ENCODE measurements at places on chromosomes 16 and 17. TPM values are rescaled to one million over a fixed set of nuclear protein-coding genes. Genes with fewer than 3 reads are reported as not detected.
A peak's percentile ranks its signal among the peaks of the same experiment; 100 is the strongest.

DNA sequence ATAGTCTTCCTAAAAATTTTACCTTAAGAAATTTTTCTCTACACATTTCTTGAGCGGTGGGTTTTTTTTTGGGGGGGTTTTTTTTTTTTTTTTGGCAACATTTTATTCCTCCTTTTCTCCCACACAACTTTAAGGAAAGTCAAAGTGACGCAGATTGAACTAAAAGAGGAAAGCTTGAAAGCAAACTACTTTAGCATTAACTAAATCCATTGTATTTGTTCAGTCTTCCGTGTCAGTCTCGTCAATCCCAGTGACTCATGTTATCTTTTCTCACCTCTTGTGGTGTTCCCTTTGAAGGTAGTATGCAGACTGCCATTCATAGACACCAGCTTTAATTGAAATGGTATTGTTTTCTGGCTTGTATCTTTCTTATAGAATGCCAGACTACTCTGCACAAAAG is 39.3 kb downstream of the TADA2A start:
- no peaks in the 10 kb centered on the region for H3K27me3 ChIP-seq
- H3K4me3 ChIP-seq = no peak overlapping the region
- H3K4me1 ChIP-seq = peaks cover 16% of the 10 kb centered on the region

DNA sequence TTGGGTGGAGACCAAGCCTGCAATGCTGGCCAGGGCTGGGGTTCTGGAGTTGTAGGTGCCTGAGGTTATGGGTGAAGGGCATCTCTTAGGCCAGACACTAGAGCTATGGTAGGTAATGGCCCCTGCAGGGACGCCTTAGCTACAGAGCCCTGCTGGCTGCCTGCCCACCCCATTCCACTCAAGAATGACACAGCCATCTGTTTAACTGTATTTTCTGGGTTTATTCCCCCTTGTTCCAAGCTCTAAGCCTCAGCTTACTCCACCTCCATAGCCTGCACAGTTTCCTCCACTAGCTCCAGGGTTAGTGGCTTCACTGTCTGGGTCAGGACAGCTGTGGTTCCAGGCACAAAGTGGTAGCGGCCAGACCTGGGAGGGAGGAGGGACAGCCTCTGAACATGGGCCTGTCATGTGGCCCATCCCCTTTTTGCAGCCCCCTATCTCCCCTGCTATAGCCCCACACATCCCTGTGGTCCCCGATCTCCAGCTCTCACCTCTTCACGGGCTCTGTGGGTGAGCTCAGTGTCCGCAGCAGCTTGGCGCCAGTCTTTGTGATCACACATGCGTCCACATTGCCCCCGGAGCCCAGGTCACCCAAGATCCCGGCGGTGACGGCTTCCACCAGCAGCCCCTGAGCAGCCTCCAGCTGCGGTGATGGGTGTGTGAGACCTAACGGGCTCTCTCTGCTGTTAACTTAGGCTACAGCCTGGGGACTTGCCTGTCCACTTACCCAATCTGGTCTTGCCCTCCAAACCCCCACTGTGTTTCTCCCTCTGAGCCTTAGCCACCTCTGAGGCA is 2.1 kb downstream of the PSMB10 start:
- peak overlapping the region; percentile 97 for H3K27ac ChIP-seq
- H3K27me3 ChIP-seq = no peaks in the 10 kb centered on the region

DNA sequence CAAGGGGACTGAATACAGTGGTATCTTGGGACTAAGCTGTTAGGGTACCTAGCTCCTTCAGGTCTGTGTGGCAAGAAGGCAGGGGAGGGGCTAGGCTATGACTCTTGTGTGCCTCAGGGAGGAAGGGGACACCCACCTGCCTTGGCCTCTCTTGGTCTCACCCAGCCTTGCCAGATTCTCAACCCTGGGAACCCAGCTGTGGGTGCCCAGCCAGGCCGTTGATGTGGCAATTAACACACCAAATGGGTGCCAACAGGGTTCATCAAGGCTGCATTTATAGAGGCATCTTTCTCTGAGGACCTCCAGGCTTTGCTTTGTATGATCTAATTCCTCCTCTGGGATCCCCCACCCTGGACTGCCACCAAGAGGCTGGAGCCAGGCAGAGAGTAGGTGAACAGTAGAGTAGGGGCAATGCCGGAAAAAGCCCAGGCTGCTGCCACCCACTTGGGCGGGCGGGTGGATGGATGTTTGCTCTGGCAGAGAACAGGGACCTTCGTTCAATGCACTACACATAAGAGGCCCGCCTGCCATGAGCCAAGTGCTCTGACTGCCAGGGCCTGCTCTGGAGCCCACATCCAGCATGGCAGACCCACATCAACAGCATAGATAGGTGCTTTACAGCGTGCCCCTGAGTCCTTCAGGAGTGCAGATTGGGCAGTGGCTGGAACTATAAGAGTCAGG is 3.2 kb upstream of the ASB16 start:
- H3K36me3 ChIP-seq = no peaks in the 10 kb centered on the region
- no peak for DNase-seq
- H3K27ac ChIP-seq = no peak overlapping the region
- peaks cover 16% of the 10 kb centered on the region for H3K4me1 ChIP-seq

GRCh38 chr17:45101883-45102811 is 30.2 kb downstream of the PLCD3 start:
- H3K36me3 ChIP-seq = peaks cover 38% of the 10 kb centered on the region
- H3K4me3 ChIP-seq = peak overlapping the region; percentile 40
- H3K27me3 ChIP-seq = no peaks in the 10 kb centered on the region
- peaks cover 34% of the 10 kb centered on the region for H3K4me1 ChIP-seq
- no peak for DNase-seq

DNA sequence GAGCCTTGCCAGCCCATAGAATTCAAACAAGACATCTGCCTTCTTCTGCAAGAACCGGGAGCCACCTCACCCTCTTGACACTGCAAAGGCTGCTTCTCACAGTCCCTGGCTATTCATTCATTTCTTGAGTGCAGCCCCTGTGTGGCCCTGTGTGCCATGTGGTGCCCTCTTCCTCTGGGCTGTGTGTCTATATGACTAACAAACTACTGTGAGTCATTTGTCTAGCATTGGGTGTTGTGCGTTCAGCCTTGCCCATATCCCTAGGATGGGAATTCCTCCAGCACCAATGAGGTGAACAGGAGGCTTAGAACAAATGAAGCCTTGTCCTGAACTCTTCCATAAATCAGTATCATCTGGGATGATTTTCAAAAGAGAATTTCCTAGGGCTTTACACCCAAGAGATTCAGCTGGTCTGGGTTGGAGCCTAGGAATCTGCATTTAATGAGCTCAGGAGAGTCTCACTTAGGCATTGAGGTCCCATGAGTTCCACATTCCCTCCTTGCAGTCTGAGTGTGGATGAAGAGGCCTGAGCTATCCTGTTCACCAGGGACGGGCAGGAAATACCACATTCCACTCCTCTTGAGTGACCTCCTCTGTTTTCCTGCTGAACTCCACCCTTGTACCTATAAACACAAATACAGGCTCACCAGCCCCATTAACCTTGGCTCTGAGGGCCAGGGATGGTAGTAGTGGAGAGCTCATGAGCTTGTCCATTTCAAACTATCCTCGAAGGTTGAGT is 308.7 kb upstream of the N4BP1 start:
- no peaks in the 10 kb centered on the region for H3K27me3 ChIP-seq
- no peaks in the 10 kb centered on the region for H3K36me3 ChIP-seq
- H3K4me3 ChIP-seq = no peak overlapping the region
- DNase-seq = no peak
- H3K4me1 ChIP-seq = no peaks in the 10 kb centered on the region

DNA sequence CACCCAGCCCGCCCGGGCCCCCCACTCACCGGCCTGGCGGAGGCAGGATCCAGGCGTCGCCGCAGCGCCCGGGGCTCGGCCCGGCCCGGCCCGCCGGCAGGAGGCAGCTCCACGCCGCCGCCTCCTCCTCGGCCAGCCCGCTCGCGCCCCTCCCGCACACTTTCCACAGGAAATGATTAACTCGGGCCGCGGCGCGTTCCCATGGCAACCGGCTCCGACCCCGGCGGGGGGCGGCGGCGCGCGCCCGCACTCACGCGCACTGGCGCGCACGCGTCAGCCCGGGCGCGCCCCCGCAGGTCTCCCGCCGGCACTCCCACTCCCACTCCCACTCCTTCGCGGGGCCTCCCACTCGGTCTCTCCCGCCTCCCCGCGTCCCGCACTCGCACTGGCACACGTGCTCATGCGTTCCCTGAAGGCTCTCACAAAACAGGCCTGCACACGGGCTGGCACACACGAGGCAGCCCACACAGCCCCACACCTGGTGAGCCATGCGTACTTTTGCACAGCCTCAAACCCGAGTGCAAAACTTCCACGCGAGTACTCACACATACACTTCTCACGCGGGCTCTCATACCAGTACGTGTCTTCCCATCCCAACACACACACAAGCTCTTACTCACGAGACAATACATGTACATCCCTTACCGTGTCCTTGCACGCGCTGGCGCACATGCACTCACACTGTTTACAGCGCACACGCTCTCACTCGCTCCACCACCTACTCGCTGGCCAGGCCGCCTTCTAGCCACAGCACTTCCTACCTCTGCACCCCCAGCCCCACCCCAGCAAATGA is at the start of gene KIFC3:
TSS of gene KIFC3 (minus strand) at position 151 of the 793 bp plus-strand sequence. CDS start 4,248 bp downstream, outside the sequence.
- peak within 1 kb of the TSS; percentile 96 for H3K27ac ChIP-seq
- peaks cover 72% of the 10 kb centered on the region for H3K4me1 ChIP-seq
- DNase-seq = no peak
- H3K27me3 ChIP-seq = no peaks in the 10 kb centered on the region

DNA sequence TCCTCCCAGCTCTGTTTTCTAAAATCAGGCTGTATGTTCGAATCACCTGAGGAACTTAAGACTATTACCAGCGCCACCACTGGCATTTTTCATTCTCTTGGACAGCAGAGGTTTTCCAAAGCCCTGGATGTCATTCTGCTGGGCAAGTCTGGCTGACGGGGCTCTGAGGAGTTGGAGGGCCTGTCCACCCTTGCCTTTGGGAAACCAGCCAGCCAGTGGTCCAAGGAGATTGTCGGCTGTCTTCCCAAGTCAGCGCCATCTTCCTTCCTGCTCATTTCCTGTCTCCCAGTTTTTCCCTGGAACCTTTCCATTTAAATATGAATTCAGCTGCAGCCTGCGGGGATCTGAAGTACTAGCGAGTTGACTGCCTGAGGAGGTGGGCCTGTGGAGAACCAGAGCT is 258.3 kb downstream of the PRKCA start:
- peaks cover 3% of the 10 kb centered on the region for H3K36me3 ChIP-seq
- H3K27me3 ChIP-seq = no peaks in the 10 kb centered on the region
- no peak overlapping the region for H3K27ac ChIP-seq
- H3K4me3 ChIP-seq = no peak overlapping the region
- H3K4me1 ChIP-seq = peaks cover 9% of the 10 kb centered on the region
- no peak for DNase-seq

- H3K4me3 ChIP-seq = no peak overlapping the region
- no peaks in the 10 kb centered on the region for H3K27me3 ChIP-seq
- no peaks in the 10 kb centered on the region for H3K36me3 ChIP-seq
- H3K27ac ChIP-seq = no peak overlapping the region
These were observed 239.4 kb upstream of the HSBP1 start for GRCh38 chr16:83568345-83568744.

GRCh38 chr16:23016368-23016767 is 132.9 kb downstream of the USP31 start:
- no peak for DNase-seq
- no peak overlapping the region for H3K27ac ChIP-seq
- H3K36me3 ChIP-seq = no peaks in the 10 kb centered on the region
- no peak overlapping the region for H3K4me3 ChIP-seq
- no peaks in the 10 kb centered on the region for H3K27me3 ChIP-seq

DNA sequence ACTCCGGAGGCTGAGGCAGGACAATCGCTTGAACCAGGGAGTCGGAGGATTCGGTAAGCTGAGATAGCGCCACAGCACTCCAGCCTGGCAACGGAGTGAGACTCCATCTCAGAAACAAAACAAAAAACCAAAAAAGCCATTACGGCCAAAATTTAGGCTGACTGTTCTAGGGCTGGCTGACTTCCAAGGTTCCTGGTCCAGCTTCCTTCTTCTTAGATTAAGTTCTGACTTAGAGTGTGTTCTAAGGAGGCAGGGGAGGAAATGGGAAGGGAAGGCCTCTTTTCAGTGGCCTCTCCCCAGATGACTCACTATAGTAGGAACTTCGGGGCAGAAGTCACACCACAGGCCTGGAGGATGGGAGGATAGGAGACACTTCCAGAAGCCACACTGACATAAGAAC is 27.7 kb upstream of the CLEC18B start:
- peaks cover 22% of the 10 kb centered on the region for H3K36me3 ChIP-seq
- no peaks in the 10 kb centered on the region for H3K27me3 ChIP-seq
- no peak for DNase-seq
- no peak overlapping the region for H3K4me3 ChIP-seq
- H3K27ac ChIP-seq = peak overlapping the region; percentile 90

DNA sequence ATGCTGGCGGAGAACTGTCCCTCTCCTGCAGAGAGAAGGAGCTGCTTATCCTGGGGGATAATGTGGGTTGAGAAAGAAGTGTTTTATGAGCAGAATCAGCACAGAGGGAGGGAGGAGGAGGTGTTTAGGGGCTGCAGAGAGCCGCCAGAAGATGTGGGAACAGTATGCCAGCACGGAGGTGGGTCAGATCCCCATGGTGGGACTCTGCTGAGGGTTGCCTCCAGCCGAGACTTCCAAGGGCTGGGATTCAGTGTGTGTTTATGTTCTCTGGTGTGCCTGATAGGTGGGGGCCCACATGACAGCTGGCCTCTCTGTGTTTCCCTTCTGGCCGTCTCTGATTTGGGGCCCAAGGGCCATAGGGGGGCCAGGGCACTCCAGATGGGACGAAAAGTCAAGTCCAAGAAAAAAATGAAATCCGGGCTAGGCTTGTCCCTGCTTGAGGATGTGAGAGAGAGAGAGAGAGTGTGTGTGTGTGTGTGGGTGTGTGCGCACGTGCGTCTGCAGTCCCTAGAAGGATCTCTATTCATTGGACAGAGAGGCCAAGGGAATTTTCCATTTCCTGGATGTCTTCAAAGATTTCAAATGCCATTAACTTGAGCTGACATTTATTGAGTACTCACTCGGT is 21.6 kb downstream of the PRKCB start:
- no peak overlapping the region for H3K4me3 ChIP-seq
- no peaks in the 10 kb centered on the region for H3K4me1 ChIP-seq
- DNase-seq = no peak
- H3K36me3 ChIP-seq = no peaks in the 10 kb centered on the region

DNA sequence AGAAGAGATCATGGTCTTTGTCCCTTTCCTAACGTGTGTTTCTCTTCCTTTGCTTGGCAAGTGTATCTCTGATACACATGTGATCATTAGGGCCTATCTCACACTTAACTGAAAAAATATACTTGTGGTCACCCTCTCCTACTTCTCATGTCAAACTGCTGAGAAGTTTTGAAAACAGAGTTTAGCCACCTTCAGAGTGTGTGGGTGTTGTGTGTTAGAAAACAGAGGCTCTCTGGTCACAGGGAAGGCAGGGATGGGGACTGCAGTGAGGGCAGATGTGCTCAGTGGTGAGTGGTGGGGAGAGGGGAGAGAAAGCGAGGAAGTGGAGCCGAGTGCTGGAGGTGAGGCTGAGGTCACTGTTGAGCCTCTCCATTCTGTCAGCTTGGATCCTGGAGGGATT is 29.4 kb downstream of the GRB7 start:
- H3K36me3 ChIP-seq = peaks cover 3% of the 10 kb centered on the region
- no peak for DNase-seq
- H3K27me3 ChIP-seq = peaks cover 36% of the 10 kb centered on the region
- no peak overlapping the region for H3K4me3 ChIP-seq
- no peak overlapping the region for H3K27ac ChIP-seq
- H3K4me1 ChIP-seq = peaks cover 11% of the 10 kb centered on the region

- H3K4me3 ChIP-seq = no peak overlapping the region
- peaks cover 5% of the 10 kb centered on the region for H3K36me3 ChIP-seq
- peak overlapping the region; percentile 49 for H3K27ac ChIP-seq
- no peak for DNase-seq
- H3K27me3 ChIP-seq = no peaks in the 10 kb centered on the region
These were observed 1.8 kb downstream of the CFAP119 start for GRCh38 chr16:30760001-30760559.

The CTF1 gene
- total RNA-seq = 3.7 TPM

The CCL4 gene
- total RNA-seq = not detected

The ASIC2 gene
- not detected for total RNA-seq

The KRTAP2-2 gene
- not detected for total RNA-seq

The FOXO3B gene
- 6.9 TPM for total RNA-seq

The MIF4GD gene
- 21.6 TPM for total RNA-seq
